ENCODE measurements at places on chromosomes 2 and 18. TPM values are rescaled to one million over a fixed set of nuclear protein-coding genes. Genes with fewer than 3 reads are reported as not detected.

The C2orf78 gene
- polyA plus RNA-seq, result not detected

The TNFAIP6 gene
- polyA plus RNA-seq, result 3.2 TPM

The NPC1 gene
- polyA plus RNA-seq, result 29.8 TPM

The TUBA4B gene
- 6.0 TPM for polyA plus RNA-seq

The ZRANB3 gene
- polyA plus RNA-seq, result 9.2 TPM
